ENCODE measurements at places on chromosomes 4 and X.

GRCh38 chrX:133308499-133308897 lies 90.3 kb upstream of the TFDP3 start:
- DNase-seq, result no peak

DNA sequence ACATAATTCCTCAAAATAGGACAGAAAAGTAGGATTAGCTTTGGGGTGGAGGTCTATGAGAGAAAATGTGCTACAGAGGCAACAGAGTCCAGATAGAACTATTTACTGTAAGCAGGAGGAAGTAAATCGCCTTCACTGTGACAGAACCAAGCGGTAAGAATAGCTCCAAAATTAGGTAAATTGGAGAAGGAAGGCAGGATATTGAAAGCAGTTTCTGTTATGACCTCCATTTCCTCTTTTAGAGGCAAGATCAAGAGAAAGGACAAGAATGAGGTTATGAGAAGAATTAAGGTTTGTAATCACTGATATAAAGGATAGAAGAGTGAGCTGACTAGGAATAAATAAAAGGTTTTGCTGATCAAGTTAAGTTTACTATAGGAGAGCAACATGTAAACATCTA lies 44.1 kb upstream of the NEUROG2 start:
- DNase-seq, result no peak

GRCh38 chr4:23750125-23750524 lies 139.7 kb downstream of the PPARGC1A start:
- no peak for DNase-seq

- DNase-seq, result no peak
Observed at GRCh38 chrX:20596856-20597255, 330.1 kb upstream of the RPS6KA3 start.

GRCh38 chr4:39044956-39045826 lies 13.0 kb upstream of the TMEM156 start:
- DNase-seq, result no peak

DNA sequence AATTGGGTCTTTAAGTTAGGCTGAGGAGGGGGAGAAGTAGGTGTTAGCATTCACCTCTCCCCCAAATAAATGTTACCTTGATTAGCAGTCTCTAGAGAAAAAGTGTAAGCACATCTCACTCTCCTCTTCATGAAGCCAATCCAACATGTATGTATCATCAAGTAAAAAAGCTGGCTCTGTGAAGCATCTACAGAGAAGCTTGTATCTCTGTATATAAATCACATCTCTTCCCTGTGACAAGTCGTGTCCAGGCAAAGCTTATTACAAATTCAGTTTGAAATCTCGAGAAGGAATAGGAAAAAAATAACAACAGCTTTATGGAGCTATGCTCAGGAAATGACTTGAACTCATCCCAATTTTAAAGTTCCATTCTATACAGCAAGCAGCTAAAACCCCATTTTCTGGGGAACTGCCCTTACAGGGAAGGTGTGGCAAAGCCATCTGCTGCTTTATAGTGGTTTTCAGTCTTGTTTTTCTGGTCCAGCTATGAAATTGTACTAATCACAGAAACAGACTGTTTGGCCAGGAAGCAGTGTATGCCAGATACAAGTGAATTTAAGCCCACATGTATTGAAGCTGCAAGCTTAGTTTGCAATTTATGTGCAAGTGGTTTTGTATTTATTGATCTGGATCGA lies 313.3 kb upstream of the NOCT start:
- no peak for DNase-seq

- no peak for DNase-seq
Observed at GRCh38 chr4:175125410-175126068, 207.4 kb downstream of the ADAM29 start.

- DNase-seq, result no peak
Observed at GRCh38 chr4:108126806-108127205, 41.9 kb downstream of the LEF1 start.

All from COR-L47 (cell line).